ENCODE measurements at places on chromosomes 12 and 14.

GRCh38 chr12:120356567-120357030 is 12.4 kb downstream of the MSI1 start:
- DNase-seq = peak; percentile 63

DNA sequence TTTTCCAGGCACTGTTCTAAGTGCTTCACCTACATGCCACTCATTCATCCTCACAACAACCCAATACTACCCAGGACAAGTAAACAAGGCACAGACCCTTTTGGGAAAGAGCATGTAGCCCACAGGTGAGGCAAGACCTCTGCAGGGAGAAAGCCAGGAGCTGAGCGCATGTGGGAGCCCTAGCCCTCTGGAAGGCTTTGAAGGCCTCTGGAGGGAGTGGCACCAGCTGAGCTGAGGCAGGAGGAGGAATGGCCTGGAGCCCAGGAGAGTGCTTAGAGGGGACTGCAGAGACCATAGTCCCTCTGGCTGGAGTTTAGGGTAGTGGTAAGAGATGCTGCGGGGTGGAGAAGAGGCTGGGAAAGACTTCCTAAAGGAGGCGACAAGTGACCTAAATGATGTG is 516.5 kb downstream of the FUT8 start:
- no peak for DNase-seq

GRCh38 chr14:91067186-91067585 is 6.7 kb upstream of the RPS6KA5 start:
- DNase-seq = peak; percentile 63

- DNase-seq = no peak
These were observed 29.6 kb downstream of the P2RX4 start for GRCh38 chr12:121239351-121240061.

GRCh38 chr12:47527816-47528215 is 178.0 kb downstream of the RPAP3 start:
- DNase-seq = no peak

DNA sequence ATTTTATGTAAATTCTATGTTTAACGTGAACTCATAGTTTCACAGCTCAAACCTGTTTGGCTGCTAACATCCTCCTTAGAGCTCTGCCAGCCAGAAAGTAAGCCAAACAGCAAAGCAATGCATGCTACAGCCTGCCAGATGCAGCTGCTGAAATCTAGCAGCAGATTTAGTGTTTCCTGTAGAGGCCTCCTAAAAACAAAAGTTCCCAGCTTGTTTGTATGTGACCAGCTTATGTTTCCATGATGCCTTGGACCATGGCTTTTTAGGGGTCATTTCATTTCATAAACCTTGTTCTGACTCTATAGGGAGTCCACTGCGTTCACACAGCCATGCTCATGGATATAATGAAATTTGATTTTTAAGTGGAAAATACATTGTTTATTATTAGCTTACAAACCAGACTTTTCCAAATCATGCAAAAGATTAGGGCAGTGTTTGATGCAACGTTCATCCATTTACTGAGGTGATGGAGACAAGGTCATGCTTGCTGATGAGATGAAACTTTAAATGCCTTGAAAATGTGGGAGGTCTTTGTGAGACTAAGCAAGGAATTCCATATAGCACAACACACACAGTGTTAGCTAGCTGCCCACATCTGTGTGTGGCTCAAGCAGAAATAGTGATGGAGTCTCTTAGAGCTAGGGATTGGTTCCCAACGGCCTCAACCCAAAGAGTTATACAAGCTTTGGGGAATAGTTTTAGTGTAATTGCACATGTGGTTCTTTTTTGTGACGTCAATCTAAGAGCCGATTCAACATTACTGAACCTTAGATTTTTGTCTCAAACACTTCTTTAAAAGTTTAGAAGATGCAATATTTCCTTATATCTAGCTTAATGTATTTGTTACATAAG is 157.5 kb upstream of the LRIG3 start:
- DNase-seq = no peak

GRCh38 chr14:32608857-32609256 is 279.8 kb downstream of the AKAP6 start:
- DNase-seq = no peak

DNA sequence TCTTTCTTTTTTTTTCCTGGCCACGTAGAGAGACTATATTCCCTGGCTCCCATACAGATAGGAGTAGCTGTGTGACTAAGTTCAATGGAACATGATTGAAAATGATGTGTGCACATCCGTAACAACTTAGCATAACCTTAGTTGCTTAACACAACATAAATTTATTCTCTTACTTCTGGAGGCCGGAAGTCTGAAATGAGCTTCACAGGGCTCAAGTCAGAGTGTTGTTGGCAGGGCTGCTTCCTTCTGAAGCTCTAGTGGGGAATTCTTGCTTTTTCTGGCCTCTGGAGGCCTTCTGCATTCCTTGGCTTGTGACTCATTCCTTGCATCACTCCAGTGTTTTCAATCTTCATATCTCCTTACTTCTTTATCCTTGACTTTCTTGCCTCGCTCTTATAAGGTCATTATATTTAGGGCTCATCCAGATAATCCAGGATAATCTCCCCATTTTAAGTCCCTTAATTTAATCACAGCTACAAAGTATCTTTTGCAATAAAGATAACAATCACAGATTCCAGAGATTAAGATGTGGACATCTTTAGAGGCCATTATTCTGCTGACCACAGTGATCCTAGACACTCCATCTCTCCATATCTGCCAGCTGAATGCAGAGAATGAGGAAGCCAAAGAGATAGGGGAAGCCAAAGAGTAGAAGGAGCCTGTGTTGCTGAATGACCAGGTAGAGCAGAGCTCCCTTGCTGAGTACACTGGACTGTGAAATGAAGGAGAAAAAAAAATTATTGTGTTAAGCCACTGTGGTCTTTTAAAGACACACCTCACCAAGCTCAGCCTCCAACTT is 21.0 kb upstream of the SNX6 start:
- DNase-seq = no peak
